ENCODE measurements at places on chromosomes 1 and 21. TPM values are rescaled to one million over a fixed set of nuclear protein-coding genes. Genes with fewer than 3 reads are reported as not detected.

GRCh38 chr21:41623945-41624344, 116.0 kb upstream of the TMPRSS2 start:
- no peak for DNase-seq

The AHCYL1 gene
- total RNA-seq = 98.6 TPM

DNA sequence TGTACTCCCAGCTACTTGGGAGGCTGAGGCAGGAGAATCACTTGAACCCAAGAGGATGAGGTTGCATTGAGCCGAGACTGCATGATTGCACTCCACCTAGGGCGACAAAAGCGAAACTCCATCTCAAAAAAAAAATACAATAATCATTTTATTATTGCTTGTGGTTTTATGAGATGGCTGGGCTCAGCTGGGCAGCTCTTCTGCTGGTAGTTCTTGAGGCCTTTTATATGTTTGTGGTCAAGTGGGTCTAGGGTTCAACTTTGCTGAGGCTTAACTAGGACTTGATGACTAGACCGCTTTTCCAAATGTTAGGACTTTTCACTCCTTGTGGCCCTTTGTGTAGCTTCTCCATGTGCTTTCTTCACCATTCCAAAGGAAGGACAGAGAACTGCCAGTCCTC, 53.2 kb downstream of the SLC35F3 start:
- DNase-seq = no peak

The TPTE gene
- total RNA-seq = not detected

The INTS7 gene
- total RNA-seq = 17.3 TPM

DNA sequence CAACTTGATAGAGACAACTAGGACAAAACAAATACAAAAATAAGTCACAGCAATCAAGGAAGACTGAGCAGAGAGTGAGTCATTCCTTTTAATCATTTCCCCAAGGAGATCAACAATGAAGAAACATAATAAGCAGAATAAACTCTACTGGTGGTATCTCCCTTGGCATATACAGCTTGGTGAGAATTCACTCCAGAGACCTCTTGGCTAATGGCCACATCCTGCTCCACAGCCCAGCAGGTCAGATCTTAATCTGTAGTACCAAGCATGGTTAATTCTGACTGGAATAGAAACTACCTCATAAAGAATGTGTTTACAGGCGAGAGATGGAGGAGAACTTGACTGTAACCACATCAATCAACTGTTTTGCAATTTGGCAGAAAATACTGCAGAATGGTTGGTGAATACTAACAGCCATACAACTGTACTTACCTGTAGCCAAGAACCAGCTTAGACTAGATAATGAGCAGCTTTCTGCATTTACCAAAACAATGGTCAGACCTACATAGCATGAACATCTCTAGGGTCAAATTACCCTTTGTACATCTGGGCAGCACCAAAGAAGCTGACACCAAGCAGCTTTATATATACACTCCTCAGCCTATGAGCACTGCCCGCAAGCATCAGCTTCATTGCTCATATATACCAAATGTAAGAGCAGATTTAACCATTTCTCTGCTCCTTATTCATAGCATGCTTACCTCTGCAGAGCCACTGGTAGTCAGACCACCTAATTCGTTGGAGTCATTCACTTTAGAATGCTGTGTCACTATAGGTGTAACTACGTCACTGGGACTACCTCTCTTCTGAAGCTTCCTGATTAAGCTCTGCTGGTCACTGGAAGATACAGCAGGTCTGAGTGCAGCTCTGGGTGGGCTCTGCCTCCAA, 51.0 kb downstream of the KIAA0319L start:
- no peak for DNase-seq
